ENCODE measurements at places on chromosomes 2 and 18. TPM values are rescaled to one million over a fixed set of nuclear protein-coding genes. Genes with fewer than 3 reads are reported as not detected.

The DOK1 gene
- total RNA-seq: 11.1 TPM

The AKAIN1 gene
- 2.9 TPM for total RNA-seq

The PHOSPHO2 gene
- total RNA-seq: 18.1 TPM

The FANCL gene
- 13.4 TPM for total RNA-seq

The IRS1 gene
- total RNA-seq: 11.9 TPM

The C2orf15 gene
- 1.0 TPM for total RNA-seq

The LRP2 gene
- total RNA-seq: 0.65 TPM

The ASXL2 gene
- 20.2 TPM for total RNA-seq

The TRABD2A gene
- 16.8 TPM for total RNA-seq

The SPC25 gene
- total RNA-seq: not detected

The SERPINB2 gene
- total RNA-seq: 0.51 TPM

The PROC gene
- not detected for total RNA-seq

The ARHGAP28 gene
- total RNA-seq: 8.0 TPM
